ENCODE measurements at places on chromosomes 11 and 22. TPM values are rescaled to one million over a fixed set of nuclear protein-coding genes. Genes with fewer than 3 reads are reported as not detected.

DNA sequence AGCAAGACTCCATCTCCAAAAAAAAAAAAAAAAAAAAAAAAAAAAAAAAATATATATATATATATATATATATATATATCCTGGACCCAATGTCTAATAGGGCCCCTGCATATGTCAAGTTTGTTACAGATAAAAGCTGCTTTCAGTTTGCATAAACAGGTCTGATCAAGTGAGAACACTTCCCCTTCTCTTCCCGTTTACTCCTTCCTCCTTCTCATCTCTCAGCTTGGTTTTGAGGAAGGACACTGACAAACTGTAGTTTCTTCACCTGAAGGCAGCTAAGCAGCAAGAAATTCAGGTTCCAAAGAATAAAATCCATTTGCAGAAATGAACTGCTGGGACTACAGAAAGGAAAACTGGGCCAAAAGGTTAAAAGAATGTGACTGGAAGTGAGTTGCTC, 11.7 kb downstream of the THOC5 start:
- no peak for DNase-seq

OR4D10 gene
- total RNA-seq: not detected

DNA sequence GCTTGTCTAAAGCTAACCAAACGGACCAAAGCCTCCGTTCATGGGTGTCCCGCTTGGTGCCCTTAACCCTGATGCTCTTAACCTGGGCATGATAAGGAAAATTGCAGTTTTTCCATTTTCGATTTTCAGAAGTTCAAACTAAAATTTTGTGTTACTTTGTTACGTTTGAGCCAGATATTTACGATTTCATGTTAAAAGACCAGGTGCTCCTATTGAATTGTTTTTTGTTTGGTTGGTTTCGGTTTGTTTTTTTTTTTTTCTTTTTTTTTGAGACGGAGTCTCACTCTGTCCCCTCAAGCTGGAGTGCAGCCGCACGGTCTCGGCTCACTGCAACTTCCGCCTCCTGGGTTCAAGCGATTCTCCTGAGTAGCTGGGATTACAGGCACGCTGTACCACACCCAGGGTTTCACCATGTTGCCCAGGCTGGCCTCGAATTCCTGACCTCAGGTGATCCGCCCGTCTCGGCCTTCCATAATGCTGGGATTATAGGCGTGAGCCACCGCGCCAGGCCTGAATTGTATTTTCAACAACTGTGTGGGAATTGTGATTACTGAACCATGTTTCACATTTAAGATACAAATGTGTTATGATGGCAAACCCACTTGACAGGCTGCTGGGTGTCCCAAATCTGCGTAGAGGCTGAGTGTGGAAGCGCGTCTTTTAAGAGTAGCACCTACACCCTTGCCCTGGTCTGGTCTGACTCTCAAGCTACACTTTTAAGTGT, 864 bp upstream of the USP28 start:
- DNase-seq: no peak

- DNase-seq: no peak
Observed at GRCh38 chr11:110598725-110599124, 113.5 kb downstream of the ARHGAP20 start.

DNA sequence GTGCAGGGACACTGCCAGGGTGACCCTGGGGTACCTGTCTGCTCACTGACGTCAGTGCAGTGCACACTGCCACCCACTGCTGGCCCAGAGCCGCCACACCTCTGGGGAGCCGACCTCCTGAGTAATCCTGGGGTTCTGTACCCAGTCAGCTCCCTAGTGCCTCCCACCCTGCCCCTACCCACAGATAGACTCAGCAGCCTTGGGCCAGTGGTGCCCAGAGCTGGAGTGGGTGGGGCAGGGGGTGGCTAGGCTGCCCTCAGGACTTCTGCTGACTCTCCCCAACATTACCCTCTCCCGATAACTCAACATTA, 5.8 kb downstream of the NRXN2 start:
- DNase-seq: no peak

DNA sequence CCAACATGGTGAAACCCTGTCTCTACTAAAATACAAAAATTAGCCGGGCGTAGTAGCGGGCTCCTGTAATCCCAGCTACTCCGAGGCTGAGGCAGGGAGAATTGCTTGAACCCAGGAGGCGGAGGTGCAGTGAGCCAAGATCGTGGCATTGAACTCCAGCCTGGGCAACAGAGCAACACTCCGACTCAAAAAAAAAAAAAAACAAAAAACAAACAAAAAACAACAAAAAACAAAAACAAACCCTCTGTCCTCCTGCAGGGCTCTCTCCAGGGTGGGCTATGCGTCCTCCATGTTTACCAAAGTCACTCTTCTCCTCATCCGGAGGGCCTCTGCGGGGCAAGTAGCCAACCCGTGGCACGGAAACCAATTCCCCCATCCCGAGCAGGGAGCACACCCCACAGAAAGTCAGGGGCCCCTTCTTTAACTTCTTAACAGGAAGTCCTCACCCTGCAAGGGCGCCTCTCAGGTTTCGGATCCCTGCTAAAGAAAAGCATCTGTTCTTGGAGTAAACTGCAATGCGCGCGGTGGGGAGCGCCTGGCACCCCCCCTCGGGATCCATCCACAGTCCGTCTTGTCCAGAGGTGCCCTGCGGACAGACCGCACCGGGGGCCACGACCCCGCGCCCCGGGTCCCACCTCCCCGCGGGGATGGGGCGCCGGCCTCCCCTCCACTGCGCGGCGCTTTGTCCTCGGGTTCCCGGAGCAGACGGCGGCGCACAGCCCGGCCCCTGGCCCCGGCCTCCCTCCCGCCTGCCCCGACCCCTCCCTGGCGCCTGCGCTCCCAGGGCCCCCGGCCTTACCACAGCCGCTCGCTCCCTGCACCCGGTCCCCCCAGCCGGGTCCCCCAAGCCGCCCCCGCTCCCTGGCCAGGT, 712 bp downstream of the CERK start:
- DNase-seq: no peak

H19 gene
- total RNA-seq: 199 TPM

DNA sequence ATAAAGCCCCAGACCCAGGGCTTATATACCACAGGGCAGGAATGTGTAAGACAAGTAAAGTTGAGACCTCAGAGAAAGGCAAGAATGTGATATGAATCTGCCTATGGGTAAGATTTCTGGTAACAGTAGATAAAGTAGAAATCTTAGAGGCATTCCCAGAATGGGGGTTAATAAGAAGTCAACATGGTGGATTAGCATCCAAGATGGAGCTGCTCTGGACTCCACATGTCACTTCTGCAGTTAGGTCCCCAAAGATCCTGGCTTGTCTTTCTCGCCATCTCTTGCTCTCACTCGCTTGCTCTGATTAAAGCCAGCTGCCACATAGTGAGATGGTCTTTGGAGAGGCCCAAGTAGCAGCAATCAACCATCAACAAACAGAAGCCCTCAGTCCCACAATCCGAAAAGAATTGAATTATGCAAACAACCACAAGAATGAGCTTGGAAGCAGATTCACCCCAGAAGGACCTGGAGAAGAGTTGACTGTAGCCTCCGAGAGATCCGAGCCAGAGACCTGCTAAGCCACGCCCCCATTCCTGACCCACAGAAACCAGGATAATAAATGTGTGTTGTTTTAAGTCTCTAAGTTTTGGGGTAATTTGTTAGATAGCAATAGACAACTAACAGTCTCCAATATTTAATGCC, 5.4 kb upstream of the C11orf86 start:
- no peak for DNase-seq

DNA sequence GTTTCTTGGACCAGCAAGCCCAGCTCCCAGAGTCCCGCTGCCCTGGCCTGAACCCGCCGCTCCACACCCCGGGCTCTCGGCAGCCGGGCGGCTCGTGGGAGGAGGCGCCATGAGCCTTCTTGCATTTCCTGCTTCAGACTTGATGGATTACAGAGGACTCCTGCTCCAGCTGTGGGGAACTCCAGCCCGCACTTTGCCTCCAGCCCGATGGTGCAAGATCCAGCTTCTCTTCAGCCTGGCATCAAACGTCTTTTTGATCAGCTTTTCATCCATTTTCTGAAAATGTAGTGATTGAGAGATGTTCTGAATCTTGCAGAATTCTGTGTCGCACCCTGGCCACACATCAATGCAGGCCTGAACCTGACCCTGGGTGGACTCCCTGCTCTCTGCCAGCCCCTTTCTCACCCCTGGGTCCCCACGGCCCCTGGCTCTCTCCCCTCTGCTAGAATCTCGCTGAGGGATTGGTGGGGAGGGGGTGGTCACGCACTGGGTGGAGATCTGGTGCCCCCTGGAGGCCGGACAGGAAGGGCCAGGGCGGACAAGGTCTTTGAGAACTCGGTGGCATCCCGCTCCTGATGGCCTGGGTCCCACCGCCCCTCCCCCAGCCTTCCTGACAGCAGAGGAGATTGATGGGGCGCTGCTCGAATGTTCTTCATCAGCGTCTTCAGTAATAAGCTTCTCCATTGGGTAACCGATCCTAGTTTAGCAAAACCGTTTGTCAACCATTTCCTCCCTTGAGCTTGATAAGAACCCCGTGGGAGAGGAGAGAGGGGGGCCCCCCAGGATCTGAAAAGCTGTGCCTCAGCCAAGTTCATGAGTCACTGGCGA, 12.1 kb upstream of the NFAM1 start:
- peak; percentile 75 for DNase-seq

DNA sequence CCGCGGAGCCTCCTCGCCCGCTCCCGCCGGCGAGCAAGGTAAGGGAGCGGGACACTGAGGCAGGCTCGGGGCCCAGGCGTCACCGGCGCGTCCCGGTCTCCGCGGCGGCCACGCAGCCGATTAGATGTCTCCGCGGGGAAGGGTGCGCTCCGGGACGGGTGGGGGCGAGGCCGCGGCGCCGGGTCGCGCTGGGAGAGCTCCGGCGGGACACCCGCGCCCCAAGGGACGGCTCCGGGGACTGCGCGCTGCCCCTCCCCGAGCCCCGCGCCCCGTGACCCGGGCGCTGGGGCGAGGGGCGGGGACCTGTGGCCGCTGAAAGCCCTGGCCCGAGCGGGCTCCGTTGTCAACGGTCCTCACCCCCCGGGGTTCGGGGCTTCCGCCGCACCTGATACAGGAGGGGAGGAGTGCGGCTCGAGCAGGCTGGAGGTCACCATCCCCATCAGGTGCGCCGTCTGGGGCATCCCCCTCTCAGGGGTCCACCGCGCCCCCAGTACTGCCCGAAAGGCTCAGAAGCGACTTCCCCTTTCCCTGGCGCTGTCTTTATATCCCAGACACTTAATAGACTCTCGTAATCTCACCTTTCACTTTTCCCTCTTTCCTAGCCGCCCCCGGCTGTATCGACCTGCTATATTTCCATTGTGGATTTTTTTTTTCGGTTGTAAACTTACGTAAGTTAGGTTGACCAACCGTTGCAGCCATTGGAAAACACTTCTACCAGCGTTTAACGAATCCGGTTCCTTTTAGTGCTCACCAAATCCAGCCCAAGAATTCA, 573 bp downstream of the PPFIA1 start:
- peak; percentile 58 for DNase-seq

MPZL2 gene
- total RNA-seq: 18.6 TPM

DNA sequence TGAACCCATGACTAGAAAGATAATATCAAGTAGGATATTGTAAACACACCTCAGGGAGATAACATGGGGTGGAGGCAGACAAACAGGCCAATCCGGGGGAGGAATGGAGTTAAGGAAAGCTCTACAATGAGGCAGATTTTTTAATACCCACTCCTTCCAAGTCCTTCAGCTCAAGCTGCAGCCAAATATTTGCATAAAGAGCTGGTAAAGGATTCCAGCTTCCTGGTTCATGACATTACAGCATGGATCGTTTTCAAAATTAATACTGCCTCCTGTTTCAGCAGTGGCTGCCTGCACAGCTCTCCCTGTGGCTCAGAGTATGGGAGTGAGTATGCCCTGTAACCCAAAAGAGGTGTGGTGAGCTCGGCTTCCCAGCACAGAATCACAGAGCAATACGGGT, 5.1 kb downstream of the POU2AF3 start:
- peak; percentile 58 for DNase-seq

DNA sequence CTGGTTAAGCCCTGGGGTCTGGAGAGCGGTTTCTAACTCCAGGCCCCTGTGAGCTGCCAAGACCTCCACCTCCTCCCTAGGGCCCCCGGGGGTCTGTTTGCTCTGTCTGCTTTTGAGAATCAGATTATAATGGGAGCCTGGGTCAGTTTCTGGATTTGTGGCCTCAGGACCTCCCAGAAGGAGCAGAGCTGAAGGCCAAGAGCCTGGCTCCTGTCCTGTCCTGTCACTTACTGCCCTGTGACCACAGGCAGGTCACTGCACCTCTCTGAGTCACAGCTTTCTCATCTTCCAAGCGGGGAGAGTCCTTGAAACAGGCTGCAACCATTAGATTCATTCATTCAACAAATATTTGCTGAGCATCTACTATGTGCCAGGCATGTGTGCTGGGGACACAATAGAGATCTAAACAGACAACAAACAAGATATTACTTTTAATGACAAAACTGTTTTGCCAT, 87.3 kb upstream of the FGF3 start:
- DNase-seq: no peak

GRCh38 chr11:134449713-134450112, 37.7 kb upstream of the B3GAT1 start:
- no peak for DNase-seq

- no peak for DNase-seq
Observed at GRCh38 chr22:38802671-38803121, 8.8 kb upstream of the DNAL4 start.

GRCh38 chr11:71364176-71364671, 84.0 kb downstream of the DHCR7 start:
- peak; percentile 50 for DNase-seq

MPEG1 gene
- total RNA-seq: 5.7 TPM

DNA sequence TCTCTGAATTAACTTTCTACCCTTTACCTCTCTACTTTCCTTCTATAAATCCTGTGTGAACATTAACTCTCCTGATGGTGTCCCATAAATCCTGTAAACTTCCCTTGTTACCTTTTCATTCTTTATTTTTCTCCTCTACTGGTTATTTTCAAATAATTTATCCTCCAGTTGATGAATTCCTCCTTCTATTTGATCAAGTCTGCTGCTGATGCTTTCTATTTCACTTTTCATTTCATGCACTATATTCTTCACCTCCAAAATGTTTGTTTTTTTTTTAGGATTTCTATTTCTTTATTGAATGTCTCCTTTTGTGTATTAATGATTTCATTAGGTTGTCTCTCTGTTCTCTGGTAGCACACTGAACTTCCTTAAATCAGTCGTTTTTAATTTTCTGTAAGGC, 68.6 kb downstream of the KCNQ1OT1 start:
- no peak for DNase-seq

- DNase-seq: no peak
Observed at GRCh38 chr11:119918347-119918746, 189.3 kb upstream of the NECTIN1 start.

DNA sequence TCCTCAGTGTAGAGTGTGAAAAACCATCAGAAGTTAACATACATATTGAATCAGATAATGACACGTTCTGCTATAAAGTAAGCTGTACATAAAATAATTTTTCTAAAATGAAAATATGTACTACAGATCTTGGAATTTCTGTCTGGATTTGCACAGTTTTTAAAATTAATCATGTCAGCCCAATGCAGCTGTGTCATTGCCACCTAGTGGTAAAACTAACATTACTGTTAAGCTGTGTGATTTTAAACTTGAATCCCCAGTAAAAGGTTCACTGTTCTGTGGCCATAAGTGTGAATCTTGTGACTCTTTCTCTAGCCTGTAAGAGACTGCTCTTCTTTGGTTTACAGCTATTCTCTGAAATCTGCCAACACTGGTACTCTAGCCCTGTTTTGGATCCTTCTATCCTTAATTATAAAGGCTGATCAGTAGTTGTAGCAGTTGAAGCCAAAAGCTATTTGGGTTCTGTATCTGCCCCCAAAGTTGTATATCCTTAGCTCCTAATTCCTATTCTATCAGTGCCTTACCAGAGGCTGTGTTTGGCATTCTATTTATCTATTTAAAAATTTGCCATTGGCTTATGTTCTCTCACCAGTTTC, 4.0 kb downstream of the JRKL start:
- DNase-seq: no peak

- no peak for DNase-seq
Observed at GRCh38 chr11:102604875-102605274, 20.3 kb downstream of the MMP20 start.
